ENCODE measurements at places on chromosomes 7 and 10. TPM values are rescaled to one million over a fixed set of nuclear protein-coding genes. Genes with fewer than 3 reads are reported as not detected.

The RBP3 gene
- total RNA-seq = not detected

The CYP2C19 gene
- not detected for total RNA-seq

DNA sequence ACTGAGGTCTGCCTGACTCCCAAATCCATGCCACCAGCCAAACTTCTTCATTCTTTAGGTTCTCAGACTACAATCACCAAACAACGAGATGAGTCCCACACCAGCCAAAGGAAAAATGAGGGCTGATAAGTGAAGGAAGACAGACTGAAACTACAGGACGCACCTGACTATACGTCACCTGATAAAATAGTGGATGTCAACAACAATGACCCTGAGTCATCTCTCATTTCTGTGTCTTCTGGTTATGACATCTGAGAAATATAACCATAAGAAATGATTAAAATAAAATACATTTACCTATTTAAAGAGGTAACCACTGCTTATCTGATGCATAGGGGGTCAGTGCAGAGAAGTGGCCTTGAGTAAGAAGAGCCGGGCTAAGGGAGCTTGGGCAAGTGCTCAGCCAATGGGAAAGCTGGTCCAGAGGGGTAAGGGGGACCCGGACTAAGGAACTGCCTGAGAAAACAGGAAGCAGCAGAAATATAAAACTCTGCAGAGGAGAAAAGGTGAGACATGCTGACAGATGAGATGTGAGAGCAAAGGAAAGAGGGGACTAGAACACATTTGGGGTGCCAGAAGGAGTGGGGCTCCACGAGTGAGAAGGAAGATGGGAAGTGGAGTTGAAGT, 51.8 kb downstream of the HIPK2 start:
- DNase-seq = no peak

- DNase-seq = no peak
Measured at GRCh38 chr7:157841773-157842370, 505.1 kb downstream of the DNAJB6 start.

DNA sequence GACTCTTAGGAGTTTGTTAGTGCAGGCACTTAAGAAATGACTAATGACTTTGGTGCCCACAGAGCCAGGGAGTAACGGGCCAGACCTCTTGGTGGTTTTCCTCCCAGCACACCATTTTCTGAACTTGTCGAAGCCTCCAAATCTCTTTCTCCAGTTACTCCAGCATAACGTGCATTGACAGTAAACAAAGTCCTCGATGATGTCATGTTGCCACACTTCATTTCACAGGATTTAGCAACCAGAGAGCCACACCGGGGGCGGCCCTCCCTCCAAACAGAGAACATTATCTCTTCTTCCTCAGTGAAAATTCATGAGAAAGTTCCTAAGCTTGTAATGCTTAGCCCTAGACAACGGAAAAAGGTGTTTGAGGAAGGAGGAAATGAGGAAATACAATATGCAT, 4.0 kb upstream of the SVOPL start:
- no peak for DNase-seq

GRCh38 chr10:3248526-3249306, 76.1 kb upstream of the PITRM1 start:
- no peak for DNase-seq

Measured in sciatic nerve (tissue), 2 donors.